Activated CD4-positive, alpha-beta T cell treated with anti-CD3 and anti-CD28 coated beads for 1 hour (primary cell): ENCODE measurements at places on chromosomes 1 and 21.

DNA sequence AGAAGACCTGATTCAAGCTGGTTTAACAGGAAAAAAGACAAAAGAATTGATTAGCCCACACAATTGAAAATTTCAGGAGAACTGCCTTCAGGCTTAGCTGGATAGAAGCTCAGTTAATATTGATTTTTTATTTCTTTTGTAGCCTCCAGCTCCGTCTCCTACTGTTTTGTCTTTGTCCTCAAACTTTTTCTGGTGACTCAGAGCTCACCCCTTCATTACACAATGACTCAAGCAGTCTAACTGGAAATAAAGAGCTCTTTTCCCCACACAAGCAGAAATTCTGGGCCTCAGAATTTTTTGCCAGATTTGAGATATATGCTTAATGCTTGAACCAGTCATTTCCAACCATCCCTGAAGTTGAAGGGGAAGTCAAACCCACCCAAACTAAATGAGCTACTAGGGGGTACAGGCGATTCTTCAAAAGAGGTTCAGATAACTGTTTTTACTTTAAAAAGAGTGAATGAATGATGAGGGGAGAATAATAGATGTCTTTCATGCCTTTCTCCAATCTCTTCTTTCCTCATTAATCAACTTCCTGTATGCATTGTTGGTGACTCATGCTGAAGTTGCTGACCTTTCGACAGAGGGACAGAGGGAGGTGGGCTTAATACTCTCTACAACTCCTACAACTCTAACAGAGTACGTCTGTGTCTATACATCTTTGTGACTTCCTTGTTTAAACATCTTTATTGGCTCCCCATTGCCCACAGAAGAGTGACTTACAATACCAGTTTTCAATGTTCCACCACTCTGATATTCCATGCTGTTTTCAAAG, 6.2 kb upstream of the ACP6 start:
- DNase-seq: no peak

DNA sequence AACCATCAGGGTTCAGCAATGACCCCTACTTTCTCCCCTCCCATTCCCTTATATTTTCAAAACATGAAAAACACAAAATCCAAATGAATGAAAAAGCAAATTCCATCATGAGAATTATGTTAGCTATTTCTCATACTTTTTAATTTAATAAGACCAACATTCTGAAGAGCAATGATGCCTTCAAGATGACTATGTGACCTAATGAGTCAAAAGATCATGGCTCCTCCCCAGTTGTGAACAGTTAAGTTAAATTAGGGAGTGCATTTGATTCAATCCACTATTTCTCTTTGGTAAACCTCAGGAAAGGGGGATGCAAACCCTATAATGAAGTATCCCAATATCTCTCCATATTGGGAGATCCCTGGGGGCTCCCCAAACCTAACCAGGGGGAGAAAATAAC, 36.5 kb downstream of the PUM1 start:
- DNase-seq: no peak

- no peak for DNase-seq
Observed at GRCh38 chr1:58788259-58788658, 4.4 kb upstream of the JUN start.

- no peak for DNase-seq
Observed at GRCh38 chr1:153633161-153633753, 609 bp upstream of the CHTOP start.

GRCh38 chr1:2360588-2361364, 30.6 kb downstream of the MORN1 start:
- DNase-seq: no peak

DNA sequence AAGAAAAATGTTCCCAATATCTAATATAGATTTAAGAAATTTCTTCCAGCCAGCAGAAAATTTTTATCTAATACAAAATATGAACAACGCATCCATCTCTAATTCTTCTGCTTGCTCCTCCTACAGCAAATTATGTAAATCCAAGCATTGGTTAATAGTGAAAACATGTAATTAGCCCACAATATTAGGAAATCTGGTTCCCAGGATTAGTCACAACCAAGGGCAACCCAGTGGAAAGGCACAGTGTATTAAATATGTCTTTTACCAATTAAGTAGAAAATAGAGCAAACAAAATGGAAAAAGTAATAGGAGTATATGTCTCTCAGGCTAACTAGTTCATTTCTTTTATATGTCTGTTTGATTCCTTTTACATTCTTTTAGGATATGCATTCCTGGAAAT, 59.4 kb upstream of the IFI44L start:
- no peak for DNase-seq

- no peak for DNase-seq
Observed at GRCh38 chr1:209421978-209422680, 161.4 kb upstream of the CAMK1G start.

- no peak for DNase-seq
Observed at GRCh38 chr1:183159960-183160359, 26.1 kb upstream of the LAMC2 start.

DNA sequence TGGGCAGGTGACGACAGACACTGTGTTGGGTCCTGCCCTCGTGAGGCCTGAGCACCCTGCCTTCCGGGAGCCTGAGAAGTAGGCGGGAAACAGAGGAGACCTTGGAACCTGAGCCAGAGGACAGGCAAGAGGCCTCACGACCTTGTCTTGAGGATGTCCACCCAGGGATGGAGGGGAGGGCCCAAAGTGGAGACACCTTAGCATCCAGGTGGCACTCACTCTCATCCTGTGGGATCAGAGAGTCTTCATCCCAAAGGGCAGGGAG, 347.2 kb downstream of the NPHP4 start:
- no peak for DNase-seq

DNA sequence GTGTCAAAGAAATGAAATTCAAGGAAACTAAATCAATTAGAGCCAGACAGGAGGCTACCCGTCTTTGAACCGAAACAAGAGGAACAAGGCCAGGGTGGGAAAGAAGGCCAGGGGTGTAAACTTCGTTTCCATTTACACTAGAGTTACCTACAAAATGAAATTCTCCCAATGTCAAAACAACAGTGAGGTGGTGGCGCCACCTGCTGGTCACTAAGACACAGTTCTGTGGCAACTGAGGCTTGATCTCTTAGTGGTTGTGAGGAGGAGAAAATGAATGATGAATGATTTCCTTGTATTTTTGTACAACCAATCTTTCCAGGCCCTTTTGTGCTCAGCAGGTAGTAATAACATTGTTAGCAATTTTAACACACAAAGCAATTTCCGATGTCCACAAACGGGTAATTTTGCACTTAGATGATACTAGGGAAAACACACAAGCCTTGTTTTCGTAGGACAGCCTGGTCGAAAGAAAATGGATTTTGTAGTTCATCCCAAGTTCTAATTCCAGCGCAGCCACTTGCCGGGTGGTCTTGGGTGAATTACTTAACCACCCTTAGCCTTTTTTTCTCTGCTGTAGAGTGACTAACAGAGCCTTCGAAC, 54.8 kb upstream of the SOD1 start:
- DNase-seq: peak; percentile 64

DNA sequence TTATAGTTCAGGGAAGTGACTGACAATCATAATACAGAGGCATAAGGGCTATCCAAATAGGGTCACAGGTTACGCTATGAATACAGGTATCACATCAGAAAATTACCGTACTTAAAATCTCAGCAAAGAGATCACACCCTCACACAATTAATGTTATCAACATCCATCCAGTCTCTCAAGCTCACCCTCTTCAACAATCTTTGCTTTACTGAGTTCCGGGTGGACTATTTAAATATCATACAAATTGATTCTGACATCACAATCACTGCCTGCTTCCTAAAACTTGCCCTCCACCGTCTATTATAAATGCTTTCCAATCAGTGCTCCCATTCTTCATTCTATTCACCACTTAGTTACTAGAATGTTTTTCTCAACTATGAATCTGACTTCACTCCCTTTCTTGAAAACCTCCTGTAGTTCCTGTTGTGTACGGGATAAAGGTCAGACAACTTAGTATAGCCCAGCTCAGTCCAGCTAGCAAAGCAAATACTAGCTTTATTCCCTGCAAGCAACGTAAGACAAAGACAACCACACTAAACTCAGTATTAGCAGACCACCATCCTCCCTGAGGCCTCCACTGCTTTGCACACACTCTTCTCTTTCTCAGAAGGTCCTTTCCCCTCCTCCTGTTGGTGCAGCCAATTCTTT, 398.7 kb downstream of the SMYD3 start:
- no peak for DNase-seq

DNA sequence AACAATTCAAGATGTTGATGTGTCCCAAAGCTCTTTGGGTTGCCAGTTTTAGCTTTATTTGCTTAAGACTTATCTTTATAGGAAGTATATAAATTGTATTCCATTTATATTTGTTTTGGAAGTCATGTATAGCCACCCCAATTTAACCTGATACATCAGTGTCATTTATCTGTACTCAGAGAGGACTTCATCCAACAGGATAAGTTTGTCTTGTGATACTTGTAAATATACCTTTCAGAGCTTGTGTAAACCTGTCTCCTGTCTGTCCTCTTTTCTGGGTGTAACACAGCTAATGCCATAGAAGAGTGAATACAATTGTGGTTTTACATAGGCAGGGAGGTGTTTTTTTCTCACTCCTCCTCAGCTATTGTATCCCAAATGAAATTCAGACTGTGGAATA, 10.4 kb downstream of the PTGFR start:
- DNase-seq: no peak

DNA sequence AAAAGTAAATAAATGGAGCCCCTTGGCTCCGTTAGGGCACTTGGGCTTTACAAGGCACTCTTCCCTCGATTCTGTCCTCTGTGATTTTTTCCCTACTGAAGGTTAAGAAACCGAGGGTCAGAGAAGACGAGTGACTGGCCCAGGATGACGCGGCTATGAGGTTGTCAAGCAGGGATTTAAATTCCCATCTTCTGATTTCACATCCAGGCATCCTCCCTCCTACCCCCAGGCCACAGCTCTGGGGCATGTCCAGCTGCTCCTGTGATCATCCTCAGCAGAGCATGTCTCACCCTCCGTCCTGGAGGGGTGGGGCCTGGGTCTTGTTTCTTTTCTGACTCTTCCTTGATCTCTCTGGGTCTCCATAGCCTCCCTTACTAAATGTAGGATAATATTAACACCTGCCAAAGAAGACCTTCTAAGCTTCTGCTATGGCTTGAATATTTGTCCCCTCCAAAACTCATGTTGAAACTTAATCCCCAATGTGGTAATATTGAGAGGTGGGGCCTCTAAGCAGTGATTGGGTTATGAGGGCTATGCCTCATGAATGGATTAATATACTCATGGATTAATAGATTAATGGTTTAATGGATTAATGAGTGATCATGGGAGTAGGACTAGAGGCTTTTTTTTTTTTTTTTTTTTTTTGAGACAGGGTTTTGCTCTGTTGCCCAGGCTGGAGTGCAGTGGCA, 4.6 kb downstream of the CRYBG2 start:
- DNase-seq: no peak

GRCh38 chr1:219927298-219927955, 930 bp downstream of the SLC30A10 start:
- no peak for DNase-seq

DNA sequence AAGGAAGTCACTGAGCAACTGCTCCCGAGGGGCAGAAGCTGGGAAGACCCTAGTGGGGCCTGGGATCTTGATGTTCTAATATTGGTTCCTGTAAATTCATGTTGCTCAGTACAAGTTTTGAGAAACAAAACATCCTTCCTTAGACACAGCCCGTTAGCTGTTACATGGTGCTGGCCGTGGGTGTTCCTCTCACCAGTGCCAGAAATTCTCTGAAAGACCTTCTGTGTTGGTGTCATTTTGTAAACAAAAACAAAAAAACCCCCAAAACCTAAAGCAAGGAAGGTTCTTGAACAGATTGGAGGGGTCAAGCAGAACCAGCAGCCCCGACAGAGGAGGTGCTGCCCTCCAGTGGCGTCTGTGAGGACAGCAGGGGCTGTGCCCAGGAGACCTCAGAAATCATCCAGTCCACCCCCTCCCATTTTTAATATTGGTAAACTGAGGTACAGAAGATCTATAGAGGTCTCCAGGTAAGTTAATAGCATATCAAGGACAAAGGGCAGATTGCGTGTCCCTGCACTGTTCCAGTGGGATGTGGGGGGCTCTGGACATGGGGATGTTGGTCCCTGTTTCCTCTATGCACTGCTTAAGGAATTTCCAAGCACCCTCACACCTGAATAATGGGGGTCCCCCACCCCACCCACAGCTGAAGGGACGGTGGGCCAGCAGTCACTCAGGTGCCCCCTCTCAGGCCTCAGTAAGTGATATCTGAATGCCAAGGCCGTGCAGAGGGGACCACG, 38.2 kb downstream of the SLC2A7 start:
- peak; percentile 55 for DNase-seq

GRCh38 chr1:96409689-96410088, 311.9 kb upstream of the PTBP2 start:
- no peak for DNase-seq

DNA sequence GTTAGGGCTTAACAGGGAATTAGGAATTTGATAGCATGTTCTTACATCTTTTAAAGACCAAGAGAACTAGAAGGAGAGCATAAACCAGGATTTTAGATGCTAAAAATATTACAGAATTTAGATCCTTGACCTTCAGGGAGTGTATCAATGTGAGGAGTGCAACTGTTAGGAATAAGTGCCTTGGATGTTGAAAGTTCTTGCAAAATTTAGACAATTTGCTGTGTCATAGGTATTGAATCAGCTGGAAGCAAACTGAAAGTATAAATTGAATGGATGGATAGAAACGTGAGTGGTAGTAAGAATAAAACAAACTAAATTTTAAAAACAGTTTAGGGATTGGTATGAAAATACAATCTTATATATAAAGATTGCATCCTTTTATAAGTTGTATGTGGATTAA, 27.7 kb downstream of the PPP1R12B start:
- no peak for DNase-seq

DNA sequence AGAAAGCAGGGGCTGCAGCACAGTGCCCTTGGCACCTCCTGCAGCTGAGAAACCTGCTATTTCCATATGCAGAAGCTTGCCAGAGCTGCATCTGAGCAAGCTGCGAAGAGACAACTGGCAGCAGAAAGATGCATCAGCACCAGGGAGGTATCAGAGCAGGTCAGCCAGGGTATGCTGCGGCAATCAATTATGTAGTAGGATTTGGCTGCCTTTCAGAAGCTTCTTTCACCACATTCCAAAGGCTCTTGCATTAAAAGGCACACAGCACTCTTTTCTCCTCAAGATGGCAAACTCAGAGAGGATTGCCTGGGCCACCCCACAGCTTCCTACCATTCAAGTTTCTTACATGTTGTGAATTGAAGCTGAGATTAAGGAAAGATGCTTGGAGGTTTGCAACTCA, 47.6 kb upstream of the RAP1A start:
- DNase-seq: no peak

GRCh38 chr21:37374027-37374426, 7.5 kb downstream of the DYRK1A start:
- DNase-seq: no peak
